ENCODE measurements at places on chromosomes 6 and 20. TPM values are rescaled to one million over a fixed set of nuclear protein-coding genes. Genes with fewer than 3 reads are reported as not detected.

JAG1 gene
- 0.05 TPM for polyA plus RNA-seq

OR2H1 gene
- polyA plus RNA-seq = not detected

CBFA2T2 gene
- polyA plus RNA-seq = 17.9 TPM

TPBG gene
- not detected for polyA plus RNA-seq

RSPH3 gene
- 1.8 TPM for polyA plus RNA-seq

CCN2 gene
- polyA plus RNA-seq = not detected

GRCh38 chr6:89694428-89694827, 55.9 kb upstream of the LYRM2 start:
- H3K4me3 ChIP-seq = no peak overlapping the region
- no peak overlapping the region for H3K27ac ChIP-seq
- no peak for DNase-seq
- H3K4me1 ChIP-seq = peaks cover 6% of the 10 kb centered on the region

GRCh38 chr20:25148181-25148981, 47.1 kb upstream of the ENTPD6 start:
- H3K27me3 ChIP-seq = peaks cover 12% of the 10 kb centered on the region
- peak overlapping the region; percentile 94 for H3K27ac ChIP-seq
- no peaks in the 10 kb centered on the region for H3K36me3 ChIP-seq
- H3K4me1 ChIP-seq = peaks cover 9% of the 10 kb centered on the region
- DNase-seq = peak; percentile 85

DNA sequence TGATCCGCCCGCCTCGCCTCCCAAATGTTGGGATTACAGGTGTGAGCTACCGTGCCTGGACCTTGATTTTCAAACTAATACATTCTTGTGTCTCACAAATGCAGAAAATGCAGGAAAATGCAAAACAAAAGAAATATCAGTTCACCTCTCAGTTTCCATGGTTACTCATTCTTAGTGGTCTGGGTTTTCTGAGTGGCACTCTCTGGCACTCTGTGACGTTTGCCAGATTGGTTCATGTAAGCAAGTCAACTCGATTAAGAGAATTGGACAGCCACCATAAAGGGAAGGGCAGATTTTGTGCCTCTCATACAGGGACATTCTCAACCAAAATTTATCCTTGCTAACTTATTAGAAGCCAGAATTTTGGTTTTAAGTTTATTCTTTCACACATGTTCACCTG, 8.6 kb downstream of the CMTR1 start:
- DNase-seq = no peak
- peaks cover 41% of the 10 kb centered on the region for H3K4me1 ChIP-seq
- peak overlapping the region; percentile 5 for H3K4me3 ChIP-seq
- H3K27me3 ChIP-seq = no peaks in the 10 kb centered on the region

DNA sequence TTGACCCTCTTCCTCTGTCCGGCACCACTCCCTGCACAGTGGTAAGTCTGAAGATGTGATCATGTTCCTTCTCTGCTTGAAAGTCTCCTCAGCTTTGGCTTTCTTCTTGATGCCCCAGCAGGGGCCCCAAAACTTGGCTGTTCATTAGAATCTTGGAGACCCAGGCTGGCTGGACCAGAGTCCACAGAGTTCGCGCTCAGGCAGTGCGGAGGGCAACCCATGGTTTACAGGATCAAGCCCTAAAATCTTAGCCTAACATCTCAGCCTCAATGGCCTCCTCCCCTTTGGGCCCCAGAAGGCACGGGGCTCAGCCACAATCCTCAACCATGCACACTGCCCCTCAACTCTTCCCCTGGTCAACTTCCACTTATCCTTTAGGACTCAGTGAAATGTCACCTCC, 72.9 kb upstream of the GTSF1L start:
- no peak for DNase-seq
- no peak overlapping the region for H3K27ac ChIP-seq
- peaks cover 6% of the 10 kb centered on the region for H3K4me1 ChIP-seq
- no peaks in the 10 kb centered on the region for H3K36me3 ChIP-seq

DNA sequence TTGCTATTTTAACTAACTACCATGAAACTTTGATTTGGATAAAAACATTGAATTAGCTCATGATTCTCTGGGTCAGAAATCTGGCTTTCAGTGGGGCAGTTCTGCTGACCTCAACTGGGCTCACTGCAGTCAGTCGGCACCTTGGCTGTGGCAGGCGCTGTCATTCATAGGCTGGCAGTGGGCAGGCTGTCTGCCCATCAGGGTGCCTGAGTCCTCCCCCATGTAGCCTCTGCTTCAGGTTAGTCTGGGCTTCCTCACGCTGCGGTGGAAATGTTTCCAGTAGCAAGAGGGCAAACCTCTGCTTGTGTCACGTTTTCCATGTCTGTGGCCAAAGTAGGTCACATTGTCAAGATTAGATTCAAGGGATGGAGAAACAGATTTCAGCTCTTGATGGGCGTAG, 251.0 kb upstream of the TCF21 start:
- no peaks in the 10 kb centered on the region for H3K4me1 ChIP-seq
- H3K27me3 ChIP-seq = no peaks in the 10 kb centered on the region
- H3K4me3 ChIP-seq = no peak overlapping the region
- no peak for DNase-seq

DNA sequence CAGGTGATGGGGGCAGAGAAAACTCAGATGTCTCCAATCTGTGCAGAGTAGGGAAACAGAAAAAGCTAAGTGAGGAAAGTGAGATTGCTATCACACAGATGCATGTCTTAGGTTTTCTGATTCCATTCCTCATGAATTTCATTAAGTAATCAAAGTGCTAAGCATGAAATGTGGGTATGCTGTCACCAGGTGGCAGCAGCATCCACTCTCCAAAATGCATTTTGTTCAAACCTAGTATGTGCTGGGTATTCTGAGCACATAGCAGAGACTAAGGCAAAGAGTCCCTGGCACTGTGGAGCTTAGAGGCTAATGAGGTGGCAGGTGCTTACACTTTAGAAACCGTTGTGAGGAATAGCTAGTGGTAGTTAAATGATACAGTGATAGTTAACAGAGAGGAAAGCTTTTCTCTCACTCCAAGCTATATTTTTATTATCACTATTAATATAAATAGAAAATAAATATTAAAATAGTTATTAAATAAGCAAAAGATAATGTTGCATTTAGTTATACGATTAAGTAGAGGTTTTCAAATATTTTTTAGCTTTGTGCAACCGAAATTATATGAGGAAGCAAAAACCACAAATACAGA, 179.5 kb downstream of the CDH26 start:
- DNase-seq = no peak
- H3K4me1 ChIP-seq = peaks cover 11% of the 10 kb centered on the region
- peaks cover 4% of the 10 kb centered on the region for H3K27me3 ChIP-seq
- no peak overlapping the region for H3K27ac ChIP-seq

DNA sequence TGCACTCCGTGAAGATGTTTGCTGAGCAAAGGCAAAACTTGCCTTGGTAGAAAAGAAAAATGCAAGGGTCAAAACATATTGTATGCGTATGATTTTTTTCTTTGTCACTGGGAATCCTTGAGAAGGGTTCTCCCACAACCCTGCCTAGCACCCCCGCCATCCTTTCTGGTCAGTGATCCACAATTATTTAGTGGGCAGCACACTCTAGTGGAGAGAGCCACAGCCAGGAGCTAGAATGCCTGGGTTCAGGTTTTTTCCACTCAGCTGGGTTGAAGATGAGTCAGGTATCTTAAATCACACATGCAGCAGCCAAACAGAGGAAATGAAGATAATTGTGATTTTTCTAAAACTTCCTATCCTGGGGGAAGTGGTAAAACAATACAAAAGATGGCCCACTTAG, 243.1 kb downstream of the PKHD1 start:
- no peaks in the 10 kb centered on the region for H3K4me1 ChIP-seq
- H3K4me3 ChIP-seq = no peak overlapping the region
- H3K36me3 ChIP-seq = no peaks in the 10 kb centered on the region
- no peak for DNase-seq
- no peak overlapping the region for H3K27ac ChIP-seq

- no peaks in the 10 kb centered on the region for H3K27me3 ChIP-seq
- H3K27ac ChIP-seq = no peak overlapping the region
- no peaks in the 10 kb centered on the region for H3K4me1 ChIP-seq
- peaks cover 27% of the 10 kb centered on the region for H3K36me3 ChIP-seq
- no peak for DNase-seq
These were observed 45.1 kb upstream of the PNRC1 start for GRCh38 chr6:89035252-89036101.

DNA sequence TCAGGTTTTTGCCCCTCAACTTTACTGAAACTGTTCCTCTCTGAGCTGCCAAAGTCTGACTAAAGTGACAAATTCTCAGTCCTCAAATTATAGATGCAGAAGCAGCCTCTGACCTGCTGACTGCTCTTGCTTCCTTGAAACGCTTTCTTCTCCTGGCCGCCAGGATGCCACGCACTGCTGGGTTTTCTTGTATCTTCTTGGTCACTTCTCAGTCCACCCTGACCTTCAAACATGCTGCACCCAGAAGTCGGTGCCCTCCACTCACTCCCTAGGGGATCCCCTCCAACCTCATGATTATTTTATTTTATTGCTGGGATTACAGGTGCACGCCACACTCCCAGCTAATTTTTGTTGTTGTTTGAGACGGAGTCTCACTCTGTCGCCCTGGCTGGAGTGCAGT, 24.7 kb downstream of the SYNJ2 start:
- H3K4me1 ChIP-seq = peaks cover 81% of the 10 kb centered on the region
- H3K36me3 ChIP-seq = peaks cover 10% of the 10 kb centered on the region
- DNase-seq = no peak
- H3K27me3 ChIP-seq = no peaks in the 10 kb centered on the region

- H3K4me1 ChIP-seq = peaks cover 25% of the 10 kb centered on the region
- no peak overlapping the region for H3K4me3 ChIP-seq
- peaks cover 25% of the 10 kb centered on the region for H3K36me3 ChIP-seq
- H3K27me3 ChIP-seq = no peaks in the 10 kb centered on the region
- H3K27ac ChIP-seq = no peak overlapping the region
These were observed 59.4 kb upstream of the SCP2D1 start for GRCh38 chr20:18754030-18754652.

DNA sequence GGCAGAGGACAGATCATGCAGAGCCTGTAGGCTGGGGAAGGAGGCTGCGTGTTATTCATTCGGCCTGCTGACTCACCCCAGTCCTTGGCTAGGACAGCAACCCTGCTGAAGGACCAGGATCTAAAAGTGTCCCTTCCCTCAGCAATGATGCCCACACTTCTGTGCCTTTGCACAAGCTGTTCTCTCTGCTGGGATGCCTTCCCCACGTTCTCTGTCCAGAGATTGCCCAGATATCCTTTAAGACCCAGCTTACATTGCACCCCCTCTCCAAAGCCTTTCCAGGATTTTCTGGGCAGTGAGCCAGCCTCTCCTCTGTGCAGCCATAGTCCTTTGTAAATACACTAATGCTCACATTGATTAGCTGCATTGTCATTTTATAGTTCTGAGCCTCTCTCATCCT, 99.3 kb upstream of the CHD6 start:
- no peak overlapping the region for H3K4me3 ChIP-seq
- no peak for DNase-seq
- H3K4me1 ChIP-seq = no peaks in the 10 kb centered on the region
- no peak overlapping the region for H3K27ac ChIP-seq

DNA sequence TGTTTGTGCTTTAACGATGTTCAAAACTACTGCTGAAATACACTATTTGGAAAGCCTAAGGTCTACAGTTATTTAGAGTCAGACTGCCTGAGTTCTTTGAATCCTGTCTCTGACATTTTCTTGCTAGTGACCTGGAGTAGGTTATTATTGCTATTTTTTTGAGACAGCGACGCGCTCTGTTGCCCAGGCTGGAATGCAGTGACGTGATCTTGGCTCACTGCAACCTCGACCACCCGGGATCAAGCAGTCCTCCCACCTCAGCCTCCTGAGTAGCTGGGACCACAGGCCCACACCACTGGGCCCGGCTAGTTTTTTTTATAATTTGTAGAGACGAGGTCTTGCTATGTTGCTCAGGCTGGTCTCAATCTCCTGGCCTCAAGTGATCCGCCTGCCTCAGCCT, 96.6 kb downstream of the TIAM2 start:
- H3K4me1 ChIP-seq = no peaks in the 10 kb centered on the region
- H3K27me3 ChIP-seq = no peaks in the 10 kb centered on the region
- no peaks in the 10 kb centered on the region for H3K36me3 ChIP-seq
- no peak for DNase-seq
- H3K27ac ChIP-seq = no peak overlapping the region

DNA sequence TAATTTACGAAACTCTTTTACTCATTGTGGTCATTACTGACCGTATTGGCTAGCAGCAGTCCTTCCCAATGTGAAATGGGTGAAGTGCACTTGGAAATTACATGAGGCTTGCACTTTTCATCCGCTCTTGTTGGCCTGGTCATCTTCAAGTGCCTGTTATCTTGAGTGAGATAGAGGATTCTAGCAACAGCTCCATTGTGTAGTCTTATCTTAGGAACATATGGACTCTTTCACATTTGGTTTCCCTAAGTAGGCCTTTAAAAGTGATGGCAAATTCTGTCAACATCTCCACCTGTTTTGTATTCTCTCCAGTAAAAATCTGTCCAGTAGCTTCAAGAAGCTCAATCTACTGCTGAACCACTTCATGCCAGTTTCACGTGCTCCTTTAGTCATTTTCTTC, 114.8 kb upstream of the MARCKS start:
- no peaks in the 10 kb centered on the region for H3K4me1 ChIP-seq
- no peak overlapping the region for H3K27ac ChIP-seq
- no peak for DNase-seq
- H3K36me3 ChIP-seq = no peaks in the 10 kb centered on the region

- H3K27ac ChIP-seq = no peak overlapping the region
- H3K4me1 ChIP-seq = no peaks in the 10 kb centered on the region
- H3K36me3 ChIP-seq = no peaks in the 10 kb centered on the region
- no peak for DNase-seq
- H3K4me3 ChIP-seq = no peak overlapping the region
These were observed 144.3 kb upstream of the SULF2 start for GRCh38 chr20:47929368-47930115.

- H3K36me3 ChIP-seq = no peaks in the 10 kb centered on the region
- no peak overlapping the region for H3K27ac ChIP-seq
- H3K4me3 ChIP-seq = no peak overlapping the region
- no peaks in the 10 kb centered on the region for H3K27me3 ChIP-seq
- H3K4me1 ChIP-seq = no peaks in the 10 kb centered on the region
These were observed 482.9 kb downstream of the PTPRT start for GRCh38 chr20:42706759-42707158.

GRCh38 chr6:16948396-16948795, 153.5 kb upstream of the STMND1 start:
- DNase-seq = no peak
- peaks cover 1% of the 10 kb centered on the region for H3K4me1 ChIP-seq
- peaks cover 5% of the 10 kb centered on the region for H3K27me3 ChIP-seq
- H3K4me3 ChIP-seq = no peak overlapping the region

DNA sequence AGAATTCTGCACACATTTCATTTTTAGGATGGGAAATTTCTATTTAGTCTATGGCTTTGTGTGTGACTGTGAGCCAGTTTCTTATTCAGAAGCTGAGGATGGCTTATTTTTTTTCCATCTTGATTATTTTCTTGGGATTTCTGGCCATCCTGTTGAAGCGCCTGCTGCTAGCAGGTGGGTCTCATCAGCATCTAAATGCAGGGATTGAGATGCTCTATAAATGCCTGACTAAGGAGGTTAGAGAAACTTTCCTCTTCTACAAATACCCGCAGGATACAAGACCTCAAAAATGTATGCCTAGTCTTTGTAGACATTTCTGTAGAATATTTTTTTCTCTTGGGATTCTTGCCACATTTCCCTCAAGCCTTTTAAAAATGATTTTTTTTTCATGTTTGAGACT, 138.0 kb upstream of the CCN2 start:
- H3K36me3 ChIP-seq = no peaks in the 10 kb centered on the region
- H3K27ac ChIP-seq = no peak overlapping the region
- no peaks in the 10 kb centered on the region for H3K27me3 ChIP-seq
